ENCODE measurements at places on chromosomes 3 and 15.

- no peak for DNase-seq
Observed at GRCh38 chr3:126537730-126538281, 13.9 kb downstream of the CHST13 start.

DNA sequence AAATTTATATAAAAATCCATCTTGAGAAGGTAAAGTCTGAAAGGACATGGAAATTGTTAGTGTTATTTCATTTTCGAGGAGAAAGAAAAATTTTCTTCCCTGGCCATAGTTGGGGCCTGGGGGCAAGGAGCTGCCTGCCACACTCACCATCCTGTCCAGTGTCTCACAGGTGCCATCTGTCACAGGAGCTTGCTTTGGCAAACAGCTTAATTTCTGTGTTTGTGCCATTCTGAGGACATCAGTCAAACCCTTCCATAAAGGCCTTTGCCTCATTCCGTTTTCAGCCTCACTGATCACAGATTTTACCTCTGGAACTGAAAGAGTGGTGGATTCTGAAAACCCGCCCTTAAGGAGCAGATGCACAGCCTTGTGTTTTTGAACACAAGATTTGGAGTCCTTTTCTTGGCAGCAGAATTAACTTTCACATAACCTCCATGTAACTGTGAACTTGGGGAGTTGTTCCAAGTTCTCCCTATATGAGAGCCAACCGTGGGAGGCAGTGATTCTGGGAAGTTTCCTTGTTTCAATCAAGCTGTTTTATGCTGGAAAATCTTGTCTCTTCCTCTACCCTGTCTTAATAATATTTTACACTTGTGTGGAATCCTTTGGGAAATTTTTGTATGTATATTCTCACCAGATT, 254.7 kb downstream of the CACNA2D3 start:
- DNase-seq: no peak

DNA sequence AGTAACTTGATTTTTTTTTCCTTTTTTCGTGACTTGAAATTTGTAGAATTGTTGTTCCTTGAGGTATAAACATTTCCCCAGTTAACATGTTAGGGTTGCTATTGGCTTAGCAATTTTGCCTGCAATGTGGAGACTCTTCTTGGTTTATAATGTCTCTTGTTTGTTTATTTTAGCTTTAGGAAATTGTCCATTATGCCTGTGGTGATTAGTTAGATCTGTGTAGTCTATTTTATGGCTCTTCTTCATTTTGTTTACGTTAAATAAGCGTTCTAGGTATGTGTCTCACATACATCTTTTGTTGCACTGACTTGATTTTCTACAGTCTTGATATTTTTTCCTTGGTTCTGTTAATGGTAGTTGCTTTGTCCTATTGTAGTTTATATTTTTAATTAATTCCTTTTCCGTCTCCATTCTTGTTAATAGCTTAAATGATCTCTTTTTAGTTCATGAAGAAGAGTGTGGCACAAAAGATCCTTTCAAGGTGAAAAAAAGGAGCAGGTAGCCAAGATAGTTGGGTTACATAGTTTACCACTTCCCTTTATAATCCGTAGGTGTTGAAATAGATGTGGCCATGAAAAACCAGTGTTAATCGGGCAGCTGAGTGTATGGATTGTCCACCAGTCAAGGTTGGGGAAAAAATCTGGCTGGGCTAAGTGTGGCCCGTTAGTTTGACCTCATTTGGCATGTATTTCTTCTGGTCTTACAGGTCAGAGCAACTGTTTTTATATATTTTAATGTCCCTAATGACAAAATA, 12.1 kb downstream of the IQGAP1 start:
- peak; percentile 77 for DNase-seq

GRCh38 chr15:42672444-42672843, 64.5 kb downstream of the CDAN1 start:
- no peak for DNase-seq

DNA sequence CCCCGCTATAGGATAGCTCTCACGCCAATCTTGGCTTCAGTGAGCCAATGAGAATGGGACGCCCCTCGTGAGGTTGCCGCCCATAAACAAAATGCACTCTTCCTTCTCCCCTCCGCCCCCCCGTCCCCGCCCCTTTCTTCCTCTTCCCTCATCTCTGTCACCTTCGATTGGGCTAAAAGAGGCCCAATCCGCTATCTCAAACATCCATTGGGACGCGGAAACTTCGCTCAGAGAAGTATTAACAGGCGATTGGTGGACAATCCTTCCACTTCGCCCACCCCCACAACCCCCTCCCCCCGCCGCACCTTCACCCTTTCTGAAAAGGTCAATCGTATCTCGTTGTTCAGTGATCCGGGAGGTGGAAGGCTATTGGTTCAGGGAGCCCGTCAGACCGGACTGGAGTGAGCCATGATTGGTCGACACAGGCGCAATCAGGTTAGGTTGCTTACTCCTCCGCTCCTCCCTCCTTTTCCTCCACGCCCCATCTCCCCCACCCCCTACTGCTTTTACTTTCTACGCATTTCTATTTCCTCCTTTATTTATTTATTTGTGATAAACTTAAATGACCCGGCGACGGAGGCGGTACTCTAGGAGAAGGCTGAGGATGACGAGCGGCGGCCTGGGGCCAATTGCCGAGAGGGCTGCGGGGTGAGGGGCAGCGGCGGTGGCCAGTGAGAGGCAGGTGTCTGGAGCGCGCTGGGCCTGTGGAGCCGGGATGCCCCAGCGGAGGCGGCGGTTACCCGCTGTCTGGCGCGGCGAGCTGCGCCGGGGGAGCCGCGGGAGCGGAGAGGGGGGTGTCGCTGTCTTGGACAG, 447 bp upstream of the ZBTB20 start:
- DNase-seq: peak; percentile 100

DNA sequence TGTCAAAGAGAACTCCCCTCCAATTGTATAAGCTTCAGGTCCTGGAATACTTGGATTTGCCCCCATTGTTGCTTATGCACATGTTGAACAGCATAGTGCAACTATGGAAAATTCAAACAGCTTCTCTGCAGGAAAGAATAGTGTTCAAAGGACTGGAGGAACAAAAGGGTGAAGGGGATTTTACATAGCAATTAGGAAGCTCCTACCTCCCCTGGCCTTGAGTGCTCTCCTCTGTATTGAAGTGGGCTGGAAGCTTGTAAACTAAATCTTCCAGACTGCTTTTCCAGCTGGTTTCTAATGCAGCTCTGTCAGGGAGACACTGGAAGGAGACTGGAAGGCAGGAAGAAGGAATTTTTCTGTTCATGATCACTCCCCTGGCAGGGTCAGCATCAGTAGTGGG, 7.2 kb upstream of the ELP6 start:
- DNase-seq: no peak

DNA sequence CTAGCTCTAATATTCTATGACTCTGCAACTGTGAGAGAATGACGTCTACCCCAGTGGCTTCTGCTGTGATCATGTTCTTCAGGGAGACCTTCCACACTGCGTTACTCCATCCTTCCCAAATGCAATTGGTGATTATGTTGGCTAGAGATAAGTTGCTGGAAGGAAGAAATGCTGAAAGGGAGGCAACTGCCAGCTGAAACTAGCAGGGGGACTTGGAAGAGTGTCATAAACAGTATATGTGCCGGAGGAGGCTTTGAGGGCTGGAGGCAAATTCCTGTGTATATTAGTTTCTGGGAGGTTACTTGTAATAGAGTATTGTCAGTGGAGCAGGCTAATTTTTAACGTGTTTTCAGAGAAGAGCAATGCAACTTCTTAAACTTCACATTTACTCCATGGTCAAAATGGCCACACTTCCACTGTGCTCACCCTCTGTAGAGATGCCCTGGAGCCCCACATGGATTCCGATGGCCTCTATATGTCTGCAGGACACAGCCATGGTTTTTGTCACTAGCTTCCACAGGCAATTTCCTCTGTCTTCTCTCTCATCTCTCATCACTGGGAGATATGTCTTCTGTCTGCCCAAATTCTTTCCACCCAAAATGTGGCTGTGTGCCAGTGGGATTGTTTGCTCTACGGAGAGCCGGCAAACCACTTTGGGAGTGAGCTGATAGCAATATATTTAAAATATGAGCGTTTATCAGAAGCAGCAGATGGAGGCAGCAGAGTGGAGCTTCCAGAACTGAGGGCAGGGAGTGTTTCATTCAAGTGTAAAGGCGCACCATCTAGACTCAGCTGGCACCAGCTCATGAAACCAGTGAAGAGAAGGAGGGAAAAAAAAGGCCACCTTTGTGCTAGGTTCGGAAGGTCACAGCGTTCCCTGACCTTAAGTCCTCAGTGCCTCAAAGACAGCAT, 13.3 kb upstream of the CD47 start:
- no peak for DNase-seq

GRCh38 chr15:70214276-70214675, 116.6 kb upstream of the TLE3 start:
- DNase-seq: no peak

- DNase-seq: no peak
Observed at GRCh38 chr3:49718858-49719213, 648 bp downstream of the AMIGO3 start.

DNA sequence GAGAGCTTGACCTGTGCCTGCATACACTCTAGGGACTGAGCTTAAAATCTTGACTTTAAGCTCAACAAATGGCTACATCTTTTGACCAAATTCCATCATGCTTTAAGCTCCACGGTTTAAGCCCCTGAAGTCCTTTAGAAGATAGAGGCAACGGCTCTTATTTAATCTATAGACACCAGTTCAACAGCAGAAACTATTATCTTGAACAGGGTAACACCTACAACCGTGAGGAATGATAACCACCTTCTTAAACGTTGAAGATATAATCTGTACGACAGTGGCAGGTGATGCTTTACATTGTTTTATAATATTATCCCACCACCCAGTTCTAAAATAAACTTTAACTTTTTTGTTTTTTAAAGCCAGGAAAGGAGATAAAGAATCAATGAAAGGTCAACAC, 1007.8 kb downstream of the FHIT start:
- DNase-seq: no peak

- no peak for DNase-seq
Observed at GRCh38 chr3:53478166-53478830, 16.1 kb upstream of the CACNA1D start.

DNA sequence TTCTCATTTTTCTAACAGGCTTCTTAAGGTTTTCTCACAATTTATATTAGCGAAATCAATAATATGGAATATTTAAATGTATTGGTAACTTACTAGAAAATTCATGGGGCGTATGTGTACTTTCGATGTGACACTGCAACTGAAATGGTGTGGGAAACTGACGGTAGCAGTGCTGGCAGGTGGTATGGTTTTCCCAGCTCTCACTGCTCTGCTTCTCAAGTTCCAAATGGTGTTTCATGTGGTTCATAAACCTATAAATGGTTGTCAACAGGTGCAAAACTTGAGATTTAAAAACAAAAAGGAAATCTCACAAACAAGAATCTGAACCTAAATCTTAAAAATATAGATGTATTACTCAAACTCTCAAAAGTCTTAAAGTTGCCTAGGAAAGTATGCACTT, 54.7 kb downstream of the ZNF280D start:
- no peak for DNase-seq

DNA sequence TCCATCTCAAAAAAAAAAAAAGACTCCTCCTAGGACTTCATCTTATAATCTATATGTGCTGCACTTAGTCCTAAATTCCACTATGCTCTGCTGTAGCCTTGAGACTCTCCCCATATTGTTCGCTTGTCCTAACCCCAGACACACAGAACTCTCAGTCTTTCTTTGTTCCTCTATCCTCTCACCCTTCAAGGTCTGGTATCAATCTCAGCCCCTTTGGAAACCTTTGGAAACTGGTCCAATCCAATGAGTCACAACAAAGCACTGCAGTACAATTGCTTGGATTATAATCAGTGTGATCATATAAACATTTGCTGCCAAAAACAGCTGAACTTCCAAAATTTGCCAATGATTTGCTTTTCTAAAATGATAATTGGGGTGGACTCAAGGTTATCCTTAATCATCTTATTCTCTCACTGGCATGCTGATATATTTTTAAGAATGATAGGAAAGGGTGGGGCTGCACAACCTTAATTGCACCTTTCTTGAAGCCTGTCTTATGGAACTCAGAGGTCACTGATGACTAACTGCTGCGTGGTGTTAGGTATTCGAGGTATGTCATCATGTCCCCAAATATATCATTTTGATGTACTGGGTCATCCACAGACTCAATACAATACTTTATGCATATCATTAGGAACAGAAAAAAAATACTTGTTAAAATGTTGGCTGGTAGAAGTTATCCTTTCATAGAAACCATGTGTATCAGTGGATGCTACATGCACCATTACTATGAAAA, 756.7 kb downstream of the NR2F2 start:
- peak; percentile 11 for DNase-seq

- DNase-seq: no peak
Observed at GRCh38 chr3:25584011-25584789, 80.5 kb downstream of the TOP2B start.

DNA sequence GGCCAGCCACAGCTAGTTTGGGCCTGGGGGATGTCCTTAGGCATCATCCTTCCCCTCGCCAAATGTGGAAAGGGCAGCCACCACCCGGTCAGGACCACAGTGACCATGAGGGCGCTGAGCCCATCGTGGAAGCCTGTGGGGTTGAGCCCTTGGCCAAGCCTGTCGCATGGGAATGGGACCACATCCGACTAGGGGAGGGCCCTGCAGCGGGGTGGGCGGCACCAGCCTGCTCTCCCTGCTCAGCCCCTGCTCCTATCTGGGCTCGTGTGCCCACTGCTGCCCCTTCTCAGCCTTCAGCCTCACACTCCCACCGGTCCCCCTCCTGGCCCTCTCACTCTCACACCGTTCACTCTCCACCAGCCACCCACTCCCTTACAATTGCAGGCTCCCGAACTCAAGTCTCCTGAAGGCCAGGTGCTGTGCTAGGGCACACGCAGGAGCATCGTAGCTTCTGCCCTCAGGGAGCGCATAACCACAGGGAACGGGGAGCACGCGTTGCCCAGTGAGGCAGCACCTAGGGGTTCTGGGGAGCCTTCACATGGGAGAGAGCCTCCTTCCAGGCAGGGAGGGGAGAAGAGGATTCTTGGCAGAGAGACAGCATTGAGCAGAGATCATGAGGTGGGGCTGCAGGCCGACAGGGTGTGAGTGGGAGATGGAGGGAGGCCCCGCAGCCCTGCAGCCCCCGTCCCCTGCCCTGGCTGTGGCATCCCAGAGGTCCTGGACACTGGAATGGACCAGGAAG, 26.1 kb downstream of the LOXL1 start:
- DNase-seq: no peak

- no peak for DNase-seq
Observed at GRCh38 chr3:157650172-157650571, 147.0 kb upstream of the VEPH1 start.

GRCh38 chr15:78446551-78446950, 8.5 kb downstream of the IREB2 start:
- DNase-seq: no peak

Data from SW 1271 (cell line).